ENCODE measurements at places on chromosomes 7 and 10.

DNA sequence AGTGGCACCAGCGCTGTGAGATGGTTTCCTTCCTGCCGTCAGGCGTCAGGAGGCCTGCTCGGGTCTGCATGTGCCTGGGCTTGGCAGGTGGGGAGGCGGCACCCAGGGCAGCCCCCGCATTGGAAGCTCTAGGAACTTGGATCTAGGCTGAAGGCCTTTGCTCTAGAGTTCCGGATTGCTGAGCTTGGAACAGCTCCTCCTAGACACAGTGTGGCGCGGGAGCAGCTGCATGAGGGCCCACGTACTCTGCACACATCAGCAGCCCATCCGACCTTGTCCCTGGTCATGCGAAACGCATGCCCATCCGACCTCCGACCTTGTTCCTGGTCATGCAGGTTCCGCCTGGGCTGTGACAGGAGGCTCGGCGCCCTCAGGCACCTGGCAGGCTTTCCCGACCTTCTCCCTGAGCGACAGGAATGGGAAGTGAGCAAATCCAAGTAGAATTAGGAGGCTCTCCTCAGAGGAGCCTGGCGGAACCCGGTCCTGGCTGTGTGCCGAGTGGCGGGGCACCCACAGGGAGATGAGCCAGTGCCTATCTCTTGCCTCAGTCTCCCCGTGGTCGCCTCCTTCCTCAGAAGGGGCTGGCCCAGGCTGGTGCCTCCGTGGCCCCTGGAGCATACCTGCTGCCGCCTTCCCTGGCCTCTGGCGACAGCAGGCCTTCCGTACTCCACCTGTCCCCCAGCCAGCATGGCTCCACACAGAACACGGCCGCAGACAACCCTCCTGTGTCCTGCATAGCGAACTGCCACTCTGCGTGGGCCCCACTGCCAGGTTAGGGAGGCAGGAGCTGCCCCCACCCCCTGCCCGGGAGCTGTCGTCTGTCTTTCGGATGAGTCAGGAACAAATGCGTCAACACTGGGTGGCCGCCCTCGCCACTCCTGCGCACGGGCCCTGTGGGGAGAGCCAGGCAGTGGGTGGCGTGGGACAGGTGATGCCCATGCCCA, 12.0 kb downstream of the GET4 start:
- ATAC-seq, result no peak

GRCh38 chr10:76191336-76191735, 759.9 kb downstream of the LRMDA start:
- no peak for ATAC-seq

DNA sequence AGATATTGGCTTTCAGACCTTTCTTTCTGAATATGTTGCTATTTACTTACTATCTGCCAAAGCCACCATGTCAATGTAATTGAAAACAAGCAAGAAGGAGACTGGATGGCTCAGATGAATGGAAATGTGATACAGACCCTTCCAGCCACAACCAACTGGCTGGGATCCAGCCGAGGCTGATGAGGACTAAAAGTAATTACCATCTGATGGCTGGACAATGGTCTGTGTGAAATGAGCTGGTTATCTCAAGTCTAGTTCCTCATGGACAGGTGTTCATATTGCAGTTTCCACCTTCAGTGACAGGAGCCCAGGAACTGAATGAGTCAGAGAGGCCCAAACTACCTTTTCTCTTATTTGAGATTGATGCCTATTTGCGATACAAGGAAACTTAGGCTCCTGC, 267.5 kb downstream of the GATA3 start:
- ATAC-seq, result no peak

DNA sequence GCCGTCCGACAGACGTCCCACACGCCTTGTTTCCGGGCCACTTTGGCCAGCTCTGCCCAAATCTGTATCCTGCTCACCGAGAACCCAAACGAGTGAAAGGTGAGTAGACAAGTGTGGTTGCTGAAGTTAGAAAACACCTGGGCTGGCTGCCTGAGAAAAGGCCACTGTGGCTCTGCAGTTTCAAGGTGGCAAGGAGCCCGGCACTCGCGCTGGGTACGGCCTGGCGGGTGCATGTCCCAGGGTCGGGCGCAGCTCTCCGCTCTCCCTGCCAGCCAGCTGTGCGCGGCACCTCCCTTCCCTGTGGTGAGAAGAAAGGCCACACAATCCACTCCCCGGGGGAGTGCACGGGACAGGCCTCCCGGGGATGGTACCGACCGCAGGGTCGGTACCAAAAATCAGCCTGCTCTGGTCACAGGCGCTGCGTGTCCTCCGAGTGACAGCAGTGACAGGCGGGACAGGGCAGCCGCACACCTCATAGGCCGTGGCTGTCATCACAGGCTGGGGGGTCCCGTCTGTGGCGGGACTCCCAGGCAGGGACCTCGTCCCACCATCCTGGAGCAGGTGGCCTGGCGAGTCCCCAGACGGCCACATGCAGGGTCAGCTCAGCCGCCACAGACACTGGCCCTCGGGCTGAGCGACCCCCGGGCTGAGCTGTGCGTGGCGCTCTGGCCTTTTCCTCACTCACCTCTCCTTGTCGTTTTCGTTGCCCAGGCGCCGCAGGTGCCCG, 22.8 kb downstream of the CFAP46 start:
- no peak for ATAC-seq

- no peak for ATAC-seq
Observed at GRCh38 chr7:24690251-24690650, 67.0 kb downstream of the GSDME start.

- no peak for ATAC-seq
Observed at GRCh38 chr7:48741545-48741944, 182.8 kb upstream of the CDC14C start.

DNA sequence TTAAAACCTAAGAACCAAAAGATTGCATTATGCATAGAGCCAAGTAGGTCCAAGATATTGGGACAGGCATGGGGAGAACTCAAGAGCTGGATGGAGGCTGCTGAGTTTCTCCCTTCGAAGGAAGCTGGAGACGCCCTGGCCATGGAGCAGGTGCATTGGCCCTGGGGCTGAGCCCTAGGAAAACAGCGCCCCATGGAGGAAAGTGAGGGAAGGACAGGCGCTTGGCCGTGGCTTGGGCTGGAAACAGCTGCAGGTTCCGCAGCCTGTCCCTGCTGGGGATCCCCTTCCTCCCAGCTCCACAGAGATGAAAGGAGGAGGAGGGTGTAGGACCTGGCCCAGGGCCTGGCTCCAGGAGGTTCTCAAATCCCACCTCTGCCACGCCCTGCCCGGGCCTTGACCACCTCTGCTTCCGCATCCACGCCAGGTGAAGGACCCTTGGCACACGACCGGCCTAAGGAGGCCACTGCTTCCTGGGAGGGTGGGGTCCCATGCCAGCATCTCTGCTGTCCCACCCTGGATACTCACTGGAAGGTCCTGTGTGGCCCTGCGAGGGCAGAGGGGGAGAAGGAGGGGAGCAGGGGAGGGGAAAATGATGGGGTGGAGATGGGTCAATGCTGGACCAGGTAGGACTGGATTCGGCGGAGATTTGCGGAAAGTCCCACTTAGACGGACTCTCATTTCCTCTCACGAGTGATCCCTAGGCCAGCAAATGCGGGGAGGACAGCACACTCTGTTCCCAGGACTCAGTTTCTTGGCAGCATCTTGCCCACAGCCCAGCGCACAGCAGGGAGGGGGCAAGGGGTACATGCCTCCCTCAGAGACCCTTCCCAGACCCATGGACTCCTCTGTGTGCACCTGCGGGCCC, 258.6 kb upstream of the TCERG1L start:
- ATAC-seq, result no peak

DNA sequence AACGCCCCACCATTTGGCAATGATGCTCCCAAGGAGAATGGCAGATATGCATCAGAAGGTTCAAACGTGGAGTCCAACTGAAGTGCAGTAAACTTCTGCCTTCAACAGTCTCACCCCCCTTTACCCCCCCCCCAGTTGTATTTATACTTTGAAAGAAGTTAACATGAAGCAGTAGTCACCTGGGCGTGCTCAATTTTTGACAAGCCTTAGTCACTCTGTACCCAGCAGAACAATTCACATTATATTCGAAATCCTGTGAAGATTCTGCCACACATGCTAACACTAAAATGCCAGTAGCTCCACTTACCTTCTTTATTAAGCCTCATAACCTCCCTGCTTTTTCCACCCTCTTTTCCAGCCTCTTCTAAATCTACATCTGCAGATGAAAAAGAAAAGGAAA, 894 bp downstream of the ATXN7L1 start:
- no peak for ATAC-seq

DNA sequence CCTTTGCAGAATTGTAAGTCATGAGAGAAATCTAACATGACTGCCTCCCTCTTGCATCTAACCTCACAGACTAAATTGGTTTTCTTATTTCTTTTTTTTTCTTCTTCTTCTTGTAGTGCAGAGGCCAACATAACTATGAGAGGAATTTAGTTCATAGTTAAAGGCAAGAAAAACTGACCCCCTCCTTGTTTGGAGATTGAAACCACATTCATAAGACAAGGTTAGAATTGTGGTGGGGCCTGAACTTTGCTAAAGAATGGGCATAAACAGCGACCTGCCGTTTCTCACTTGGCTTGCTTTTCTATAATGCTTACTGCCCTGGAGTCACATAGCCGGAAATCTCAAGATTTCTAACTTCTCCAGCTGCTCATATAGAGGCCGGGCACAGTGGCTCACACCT, 2.4 kb upstream of the POLM start:
- no peak for ATAC-seq

DNA sequence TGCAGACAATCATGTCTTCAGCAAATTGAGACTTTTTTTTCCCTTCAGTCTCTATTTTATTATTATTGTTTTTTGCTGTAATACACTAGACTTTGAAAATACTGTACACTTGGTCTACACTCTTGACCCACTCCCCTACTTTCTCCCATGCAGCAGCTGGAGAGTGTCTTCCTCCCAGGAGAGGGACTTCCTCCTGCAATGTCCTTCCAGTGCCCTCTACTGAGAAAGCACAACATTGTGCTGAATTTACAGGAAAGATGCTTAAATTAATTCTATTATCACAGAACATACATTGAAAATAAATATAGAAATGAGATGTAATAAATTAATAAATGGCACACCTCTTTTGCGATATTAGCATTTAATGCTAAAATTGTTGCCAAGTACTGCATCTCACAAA, 411.3 kb downstream of the CCSER2 start:
- no peak for ATAC-seq

DNA sequence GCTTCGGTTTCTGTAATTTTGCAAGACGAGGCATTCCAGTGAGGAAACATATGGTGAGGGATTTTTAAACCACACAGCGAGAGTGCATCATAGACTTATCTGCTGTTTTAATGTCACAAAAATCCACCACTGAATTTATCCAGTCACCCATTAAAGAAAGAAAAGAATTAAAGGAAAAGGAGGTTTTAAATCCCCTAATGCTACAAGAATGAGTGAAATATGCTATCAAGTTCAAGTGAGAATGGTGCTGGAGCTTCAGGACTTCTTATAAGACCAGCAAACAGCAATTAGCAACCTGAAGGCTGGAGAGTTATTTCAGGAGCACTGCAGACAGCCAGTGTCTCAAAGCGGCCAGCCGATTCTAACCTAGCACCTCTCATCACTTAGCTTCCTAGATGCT, 439.1 kb upstream of the MGMT start:
- ATAC-seq, result no peak

- ATAC-seq, result no peak
Observed at GRCh38 chr10:68526634-68527307, 552 bp downstream of the SLC25A16 start.

DNA sequence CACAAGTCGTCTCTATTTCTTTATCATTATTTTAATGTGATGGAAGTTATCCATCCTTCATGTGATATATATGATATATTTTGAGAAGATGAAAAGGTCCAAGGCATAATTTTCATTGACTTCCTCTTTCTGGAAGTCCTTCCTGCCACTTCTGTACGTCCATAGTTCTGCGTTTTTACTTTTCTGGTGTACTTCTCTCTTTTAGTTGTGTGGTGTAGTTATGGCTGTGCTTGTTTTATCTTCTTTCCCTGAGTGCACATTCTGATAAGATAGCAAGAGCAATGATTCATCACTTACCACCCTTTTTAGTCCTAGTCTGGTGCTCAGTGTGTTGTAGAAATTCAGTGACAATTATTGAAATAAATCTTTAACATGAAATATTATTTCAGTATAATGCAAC, 231.3 kb upstream of the FERD3L start:
- no peak for ATAC-seq

DNA sequence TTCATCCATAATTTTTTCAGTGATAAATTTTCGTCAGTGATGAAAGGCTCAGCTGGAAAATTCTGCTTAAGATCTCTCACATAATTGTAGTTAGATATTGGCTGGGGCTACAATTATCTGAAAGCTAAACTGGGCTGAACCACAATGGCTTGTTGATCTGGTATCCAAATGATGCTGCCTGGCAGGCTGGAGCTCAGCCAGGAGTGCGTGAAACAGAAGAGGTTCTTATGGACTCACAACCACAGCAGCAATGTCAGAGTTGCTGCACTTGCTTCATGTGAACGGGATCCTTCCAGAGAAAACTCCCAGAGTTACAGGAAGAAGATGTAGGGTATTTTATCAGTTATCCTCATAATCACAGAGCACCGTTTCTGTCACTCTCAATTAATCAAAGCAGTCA, 533.2 kb upstream of the POM121L12 start:
- no peak for ATAC-seq

DNA sequence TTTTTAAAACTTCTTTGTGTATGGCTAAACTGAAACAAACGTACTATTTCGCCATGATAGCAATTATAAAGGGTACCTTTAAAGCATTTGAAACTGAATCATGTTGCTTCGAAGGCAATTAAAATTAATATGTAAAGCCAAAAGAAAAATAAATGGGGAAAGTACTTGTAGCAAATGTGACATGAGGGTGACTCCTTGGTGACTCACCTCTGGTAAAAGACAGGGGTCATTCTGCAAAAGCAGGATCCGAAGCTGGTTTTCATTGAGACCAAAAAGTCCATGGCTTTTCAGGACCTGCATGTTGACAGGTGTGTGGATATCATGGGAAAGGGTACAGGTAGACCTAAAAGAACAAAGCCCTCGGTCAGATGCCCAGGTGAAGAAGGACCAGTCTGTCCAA, 1.5 kb downstream of the ZC3HAV1L start:
- ATAC-seq, result no peak

Data from stimulated activated memory B cell treated with anti-CD40 and anti-IgM and Interleukin-4, amounts not matched to agents 10 μg/mL and 1 μg/mL and 100 μg/mL, for 72 hours (primary cell).